ENCODE measurements at places on chromosomes 2 and 18.

GRCh38 chr2:95296011-95296410 is 1.1 kb upstream of the KCNIP3 start:
- no peak for DNase-seq

GRCh38 chr18:37694516-37694915 is 128.9 kb upstream of the CELF4 start:
- DNase-seq, result no peak

DNA sequence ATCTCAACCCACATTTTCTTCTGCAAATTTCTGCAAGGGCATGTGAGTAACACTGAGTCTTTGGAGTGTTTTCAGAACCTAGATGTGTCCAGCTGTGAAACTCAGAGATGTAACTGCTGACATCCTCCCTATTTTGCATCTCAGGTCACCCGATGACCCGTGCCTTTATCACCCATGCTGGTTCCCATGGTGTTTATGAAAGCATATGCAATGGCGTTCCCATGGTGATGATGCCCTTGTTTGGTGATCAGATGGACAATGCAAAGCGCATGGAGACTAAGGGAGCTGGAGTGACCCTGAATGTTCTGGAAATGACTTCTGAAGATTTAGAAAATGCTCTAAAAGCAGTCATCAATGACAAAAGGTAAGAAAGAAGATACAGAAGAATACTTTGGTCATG is 8.0 kb downstream of the UGT1A1 start:
- peak; percentile 69 for DNase-seq

DNA sequence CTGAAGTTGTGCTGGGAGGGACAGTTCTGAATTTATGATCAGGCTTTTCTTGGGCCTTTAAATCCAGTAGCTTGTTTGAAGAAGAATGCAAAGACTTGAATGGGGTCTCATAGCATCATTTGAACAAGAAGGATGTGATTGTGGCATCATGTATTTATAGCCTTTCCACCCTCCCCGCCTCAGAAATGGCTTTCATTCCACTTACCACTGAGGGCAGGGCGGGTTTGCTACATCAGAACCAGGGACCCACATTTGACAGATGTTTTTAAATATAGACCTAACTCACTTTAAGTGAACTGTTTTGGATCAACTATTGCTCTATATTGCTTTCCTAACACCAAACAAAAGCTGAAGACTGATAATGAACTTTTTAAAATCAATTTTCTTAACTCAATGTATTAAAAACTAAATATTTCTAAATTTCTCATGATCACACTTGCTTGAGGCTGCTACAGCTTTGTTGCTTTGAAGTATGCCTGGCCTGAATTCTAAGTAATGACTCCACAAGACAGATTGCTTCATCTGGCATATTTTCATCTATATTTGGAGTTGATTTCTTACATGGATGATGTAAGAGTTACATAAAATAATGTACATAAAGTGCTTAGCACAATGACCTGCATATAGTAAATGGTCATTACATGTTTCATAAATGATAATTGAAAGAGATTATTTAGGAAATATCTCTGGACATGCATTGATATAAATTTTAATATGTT is 1552.9 kb upstream of the SLC39A10 start:
- DNase-seq, result no peak

DNA sequence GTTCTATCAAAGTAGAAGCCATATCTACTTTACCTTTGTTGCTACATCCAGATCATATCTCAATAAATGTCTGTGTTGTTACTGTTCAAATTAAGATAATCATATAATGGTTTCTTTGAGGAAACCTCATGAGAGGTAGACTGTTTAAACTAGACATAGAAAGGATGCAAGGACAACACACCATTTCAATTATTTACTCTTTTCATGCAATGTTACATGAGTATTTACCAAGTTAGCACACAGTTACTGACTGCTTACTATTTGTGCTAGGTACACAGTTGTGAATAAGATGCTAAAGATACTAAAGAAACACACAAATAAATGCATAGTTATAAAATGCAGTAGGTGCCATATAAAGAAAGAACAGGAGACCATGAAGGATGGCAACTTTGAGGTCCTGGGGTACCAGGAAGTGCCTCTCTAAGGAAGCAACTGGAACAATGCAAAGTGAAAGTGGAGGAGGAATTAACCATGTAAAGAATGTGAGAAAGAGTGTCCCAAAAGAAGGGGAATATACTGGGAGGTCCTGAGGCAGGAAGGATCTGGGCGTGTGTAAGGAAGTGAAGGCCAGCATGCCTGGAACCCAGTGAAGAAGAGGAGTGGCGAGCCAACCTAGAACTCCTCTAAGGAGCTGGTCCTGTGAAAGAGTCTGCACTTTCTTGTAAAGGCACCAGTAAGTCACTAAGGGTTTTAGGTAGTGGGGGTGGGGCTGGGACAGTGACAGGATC is 39.4 kb downstream of the RBMS1 start:
- no peak for DNase-seq

- DNase-seq, result peak; percentile 50
Observed at GRCh38 chr2:66679442-66679841, 244.5 kb downstream of the MEIS1 start.
